Common myeloid progenitor, CD34-positive (primary cell): ENCODE measurements at places on chromosomes 12 and 14.

- DNase-seq = no peak
These were observed 3.1 kb downstream of the C14orf39 start for GRCh38 chr14:60482743-60483142.

- no peak for DNase-seq
These were observed 603 bp upstream of the ENDOU start for GRCh38 chr12:47725893-47726292.

DNA sequence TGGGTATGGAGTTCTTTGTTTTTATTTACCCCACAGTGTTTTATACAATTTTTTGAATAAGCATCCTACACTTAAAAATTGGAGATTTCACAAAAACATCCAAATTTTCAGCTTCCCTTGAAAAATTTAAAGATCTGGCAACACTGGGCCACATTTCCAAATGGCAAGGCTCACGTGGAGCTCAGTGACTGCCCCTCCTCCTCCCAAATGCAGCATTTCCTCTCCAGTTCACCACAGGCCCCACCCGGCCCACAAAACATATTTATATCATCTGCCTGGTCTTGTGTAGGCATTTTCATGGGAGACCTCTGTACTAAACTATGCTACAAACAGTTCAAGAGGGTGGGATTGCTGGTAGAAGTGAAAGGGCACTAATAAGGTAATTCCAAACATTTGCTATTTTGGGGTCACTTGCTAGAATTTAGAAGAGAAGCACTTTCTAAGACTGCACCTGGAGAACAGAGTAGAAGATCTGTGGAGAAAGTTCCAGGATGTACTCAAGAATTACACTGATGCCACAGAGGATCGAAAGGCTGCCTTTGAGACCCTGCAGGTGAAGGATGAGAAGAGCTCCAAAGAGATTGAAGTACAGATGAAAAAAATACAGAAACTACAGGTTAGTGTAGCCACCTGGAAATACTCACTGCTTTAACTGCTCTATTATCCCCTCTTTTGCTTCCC lies 7.3 kb downstream of the FKBP11 start:
- DNase-seq = peak; percentile 67

DNA sequence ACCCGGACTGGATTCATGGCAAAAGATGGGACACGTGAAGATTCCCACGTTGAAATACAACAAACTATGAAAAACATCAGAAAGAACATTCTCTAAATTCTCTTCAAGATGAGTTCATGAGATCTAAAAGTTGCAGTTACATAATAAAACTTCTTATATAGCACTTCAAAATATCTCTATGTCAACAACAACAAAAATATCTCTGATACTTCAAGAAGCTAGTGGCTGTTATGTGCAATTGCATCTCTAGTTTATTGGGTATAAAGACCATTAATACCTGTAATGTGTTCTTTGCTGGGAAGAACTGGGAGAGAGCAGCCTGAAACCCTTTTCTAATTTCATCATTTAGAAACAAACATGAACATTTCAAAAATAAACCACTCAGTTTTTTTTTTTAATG lies 69.2 kb upstream of the RGS6 start:
- DNase-seq = no peak

GRCh38 chr12:57745485-57745881 lies 644 bp downstream of the TSPAN31 start:
- no peak for DNase-seq

DNA sequence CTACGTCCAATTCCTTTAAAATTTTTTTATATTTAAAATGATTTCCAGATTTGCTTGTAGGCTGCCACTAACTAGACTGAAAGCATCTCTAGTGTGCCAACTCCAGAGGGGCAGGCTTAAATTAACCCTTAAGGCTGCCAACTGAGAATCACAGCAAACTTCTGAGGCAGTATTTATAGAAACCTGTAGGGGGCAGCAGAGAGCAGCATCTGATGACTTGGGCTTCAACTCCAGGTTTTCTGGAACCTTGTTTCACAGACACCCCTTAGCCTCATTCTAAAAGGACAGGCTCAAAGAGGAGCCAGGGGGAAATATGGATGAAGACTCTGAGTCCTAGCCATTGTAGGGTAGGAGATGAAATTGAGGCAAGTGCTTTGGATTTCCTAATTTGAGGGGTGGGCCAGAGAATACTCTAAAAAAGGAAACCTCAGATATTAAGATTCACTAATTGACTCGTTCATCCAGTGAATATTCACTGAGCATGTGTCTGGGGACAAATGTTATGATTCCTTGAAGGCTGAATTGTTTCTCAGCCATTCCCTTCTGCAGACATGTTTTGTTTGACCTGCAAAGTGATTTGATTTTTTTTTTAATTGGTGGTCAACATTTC lies 63.3 kb upstream of the HSPB8 start:
- DNase-seq = peak; percentile 68

GRCh38 chr14:61128382-61129167 lies 147.5 kb downstream of the SLC38A6 start:
- no peak for DNase-seq

DNA sequence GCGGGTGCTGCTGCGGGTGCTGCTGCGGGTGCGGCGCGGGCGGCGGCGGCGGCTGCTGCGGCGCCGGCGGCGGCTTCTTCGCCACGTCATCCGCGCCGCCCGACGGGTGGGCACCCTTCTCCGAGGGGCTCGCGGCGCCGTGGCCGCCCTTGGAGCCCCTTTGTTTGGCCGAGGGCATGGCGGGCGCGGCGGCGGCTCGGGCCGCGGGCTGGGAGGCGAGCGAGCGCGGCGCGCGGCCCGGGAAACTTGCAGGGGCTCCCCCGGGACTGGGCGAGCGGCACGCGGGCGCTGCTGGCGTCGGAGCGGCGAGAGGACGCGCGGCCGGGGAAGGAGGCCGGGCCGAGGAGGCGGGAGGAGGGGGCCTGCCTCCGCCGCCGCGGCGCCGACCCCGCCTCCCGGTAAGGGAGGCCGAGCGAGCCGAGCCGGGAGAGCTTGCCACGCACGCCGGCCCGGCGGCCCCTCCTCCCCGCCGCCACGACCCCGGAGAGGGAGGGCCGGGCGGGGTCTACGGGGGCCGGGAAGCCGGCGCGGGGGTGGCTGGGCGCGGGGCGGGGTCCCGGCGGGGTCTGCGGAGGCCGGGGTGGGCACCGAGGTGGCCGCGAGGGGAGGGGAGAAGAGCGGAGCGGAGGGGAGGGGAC lies at the start of gene CKAP4:
Gene CKAP4, minus strand, starts transcription at position 347 of the 638 bp plus-strand sequence. Its CDS starts 169 bp downstream, at position 178.
- DNase-seq = peak; percentile 35

- peak; percentile 69 for DNase-seq
These were observed 170.2 kb downstream of the BCAT1 start for GRCh38 chr12:24778486-24779304.

DNA sequence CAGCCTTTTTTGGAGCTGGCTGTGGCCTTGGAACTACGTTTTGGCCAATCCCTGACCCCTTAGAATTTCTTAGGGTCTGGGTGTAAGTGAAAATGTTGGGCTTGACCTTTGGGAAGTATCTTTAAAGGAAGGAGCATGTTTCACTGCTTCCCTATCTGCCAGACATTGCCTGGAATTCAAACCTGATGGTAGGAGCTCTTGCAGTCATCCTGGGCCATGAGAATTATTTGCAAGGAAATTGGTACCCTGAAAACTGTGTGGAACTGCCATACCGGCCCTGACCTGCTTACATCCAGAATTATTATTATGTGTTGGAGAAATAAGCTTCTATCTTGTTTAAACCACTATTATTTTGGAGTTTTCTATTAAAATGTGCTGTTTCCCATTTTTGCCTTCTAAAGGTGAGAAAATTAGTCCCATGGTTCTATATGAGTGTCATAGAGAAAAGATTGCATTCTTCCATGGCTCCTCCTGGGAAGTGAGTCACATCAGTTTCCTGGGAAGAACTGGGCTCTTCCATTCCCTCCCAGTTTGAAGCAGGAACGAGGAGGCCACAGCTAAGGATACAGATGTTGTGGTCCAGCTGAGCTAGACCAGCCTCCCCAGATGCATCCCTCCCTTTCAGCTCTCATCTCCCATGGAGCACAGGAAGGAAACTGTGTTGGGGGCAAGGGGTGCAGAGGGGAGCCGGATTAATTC lies 9.5 kb upstream of the PGF start:
- DNase-seq = peak; percentile 26

GRCh38 chr12:19799216-19799615 lies 359.9 kb downstream of the AEBP2 start:
- DNase-seq = no peak

DNA sequence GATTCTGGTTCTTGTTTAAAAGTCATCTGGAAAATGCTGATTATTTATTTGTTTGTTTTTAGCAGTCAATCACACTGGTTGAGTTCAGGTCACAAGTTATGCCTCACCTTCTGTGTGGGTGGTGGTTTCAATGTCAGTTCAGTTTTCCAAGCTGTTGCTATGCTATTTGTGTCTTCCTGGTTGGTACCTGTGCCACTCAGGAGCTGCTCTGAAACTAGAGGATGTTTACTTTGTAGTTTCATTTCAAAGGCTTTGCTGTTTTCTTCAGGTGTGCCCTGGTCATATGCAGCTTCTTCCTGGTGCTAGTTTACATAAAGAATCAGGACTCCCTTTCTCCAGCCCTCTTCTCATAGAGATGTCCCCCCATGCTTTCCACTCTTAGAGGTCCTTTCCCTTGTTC lies 75.7 kb upstream of the PPP4R3A start:
- no peak for DNase-seq

GRCh38 chr12:116347265-116347664 lies 69.8 kb upstream of the MED13L start:
- DNase-seq = no peak

DNA sequence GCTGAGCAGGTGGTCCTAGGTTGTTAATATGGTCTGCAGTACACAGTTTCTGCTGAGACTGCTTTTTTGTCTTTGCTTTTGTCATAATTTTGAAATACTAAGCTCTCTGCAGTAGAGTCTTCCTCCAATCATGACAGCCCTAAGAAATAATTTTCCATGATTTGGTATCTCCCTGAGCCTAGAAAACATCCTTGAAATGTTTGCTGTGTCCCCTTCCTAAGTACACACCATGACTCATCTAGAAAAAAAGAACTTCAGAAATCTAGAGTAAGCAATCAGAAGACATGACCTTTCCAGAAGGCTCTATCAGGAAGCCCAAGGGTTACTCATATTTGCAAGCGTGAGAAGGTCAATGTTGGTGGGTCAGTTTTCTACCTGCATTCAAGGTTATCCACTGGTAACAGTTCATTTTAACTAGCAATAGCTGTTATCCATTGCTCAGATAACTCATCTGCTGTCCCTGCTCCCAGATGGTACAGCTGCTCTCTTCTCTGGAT lies 16.4 kb downstream of the DAD1 start:
- no peak for DNase-seq

GRCh38 chr12:27571463-27571862 lies 47.5 kb downstream of the PPFIBP1 start:
- DNase-seq = no peak

GRCh38 chr12:68349220-68349621 lies 17.1 kb upstream of the MDM1 start:
- no peak for DNase-seq

GRCh38 chr12:1581973-1582708 lies 12.2 kb downstream of the FBXL14 start:
- no peak for DNase-seq

DNA sequence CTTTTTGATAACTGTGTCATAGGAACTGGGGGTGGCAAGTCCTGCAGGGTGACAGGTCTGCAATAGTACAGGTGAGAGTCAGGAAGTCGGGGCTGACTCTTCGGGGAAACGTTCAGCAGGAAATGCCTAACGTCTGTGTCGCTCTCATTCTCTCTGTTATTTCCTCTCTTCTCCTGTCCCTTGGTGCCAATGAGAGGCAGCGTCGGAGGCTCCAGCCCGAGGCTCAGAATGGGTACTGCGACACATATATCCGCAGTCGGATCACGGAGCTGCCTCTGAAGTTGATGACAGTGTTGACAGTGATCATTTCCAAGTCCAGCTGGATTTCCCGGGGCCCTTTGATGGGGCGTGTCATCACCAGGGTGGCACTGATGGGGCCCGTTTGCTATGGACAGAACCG lies 2.7 kb upstream of the TC2N start:
- DNase-seq = no peak

DNA sequence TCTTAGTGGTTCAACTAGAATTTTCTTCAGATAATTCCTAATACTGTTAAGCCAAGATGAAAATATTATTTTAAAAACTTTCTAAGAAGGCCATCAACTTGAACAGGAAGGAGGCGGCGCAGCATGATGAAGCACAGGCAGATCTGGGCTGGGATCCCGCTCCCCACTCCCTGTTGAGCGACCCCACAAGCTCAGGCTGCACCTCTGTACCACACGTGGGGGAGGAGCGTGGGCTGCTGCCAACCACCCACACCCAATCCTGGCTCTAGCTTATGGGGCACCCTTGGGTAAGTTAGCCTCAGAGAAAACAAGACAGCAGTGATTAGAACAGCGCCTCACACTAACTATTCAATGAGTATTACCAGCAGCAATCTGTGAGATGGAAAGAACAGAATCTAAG lies 6.0 kb downstream of the MTERF2 start:
- DNase-seq = no peak

- DNase-seq = no peak
These were observed 91.0 kb downstream of the RBM19 start for GRCh38 chr12:113874999-113875561.

GRCh38 chr14:24297190-24297964 lies 2.2 kb downstream of the DHRS1 start:
- no peak for DNase-seq

GRCh38 chr12:3076730-3077571 lies at the start of gene TSPAN9:
Gene TSPAN9, plus strand, starts transcription at chr12:3077379. Its CDS starts 123,815 bp downstream, at chr12:3201194.
- DNase-seq = peak; percentile 49

DNA sequence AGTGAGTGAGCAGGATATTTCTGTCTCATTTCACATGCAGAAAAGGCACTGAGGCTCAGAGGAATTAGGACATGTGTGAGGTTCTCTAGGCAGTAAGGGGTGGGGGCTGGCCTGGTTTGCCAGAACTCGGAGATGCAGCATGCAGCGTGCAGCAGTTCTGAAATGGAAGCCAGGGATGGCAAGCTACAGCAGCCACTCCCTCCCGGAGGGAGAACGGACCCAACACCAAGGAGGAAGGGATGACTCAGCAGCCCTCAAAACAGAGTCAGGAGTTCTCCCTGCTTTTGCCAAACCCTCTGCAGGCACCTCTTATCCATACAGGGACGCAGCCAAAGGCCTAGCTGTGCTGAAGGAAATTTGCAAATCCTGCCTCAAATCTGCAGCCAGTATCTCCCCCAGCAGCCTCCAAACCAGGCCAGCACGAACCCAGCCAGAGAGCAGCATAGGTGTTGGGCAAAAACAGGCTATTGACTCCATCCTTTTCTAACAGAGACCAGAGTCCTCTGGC lies 10.3 kb upstream of the SERPINA3 start:
- DNase-seq = no peak

- DNase-seq = no peak
These were observed 106.9 kb downstream of the STXBP6 start for GRCh38 chr14:24943024-24943423.

GRCh38 chr14:95465358-95465757 lies 51.1 kb downstream of the SYNE3 start:
- DNase-seq = no peak

- DNase-seq = no peak
These were observed 42.7 kb downstream of the ALX1 start for GRCh38 chr12:85322715-85323114.

DNA sequence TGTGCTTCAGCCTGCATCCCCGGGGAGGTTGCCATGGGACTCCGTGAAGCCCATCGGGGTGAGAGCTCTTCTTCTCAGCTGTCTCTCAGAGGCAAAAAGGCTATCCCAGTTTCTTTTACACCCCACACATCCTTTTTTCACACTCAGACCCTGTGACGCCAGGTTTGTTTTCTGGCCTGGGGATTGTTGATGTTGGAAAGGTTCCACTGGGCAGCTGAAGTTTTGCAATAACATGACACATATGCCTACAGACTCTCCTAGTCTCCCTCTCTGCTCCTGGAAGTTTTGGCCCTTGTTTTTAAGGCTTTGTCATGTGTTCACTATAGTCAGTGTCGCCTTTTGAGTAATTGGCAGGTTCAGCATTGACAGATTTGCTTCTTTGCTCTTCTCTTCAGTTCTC lies 118.6 kb downstream of the SMOC1 start:
- DNase-seq = no peak

- DNase-seq = peak; percentile 19
These were observed 14.3 kb upstream of the DHRS7 start for GRCh38 chr14:60179431-60179869.
